Natural killer cell treated with Interleukin-12 subunit alpha and Interleukin-12 subunit beta and Interleukin-15 and Interleukin-18, amount 100 ng/mL, for 72 hours (primary cell): ENCODE measurements at places on chromosomes 6 and 20. TPM values are rescaled to one million over a fixed set of nuclear protein-coding genes. Genes with fewer than 3 reads are reported as not detected.
A peak's percentile ranks its signal among the peaks of the same experiment; 100 is the strongest.

DNA sequence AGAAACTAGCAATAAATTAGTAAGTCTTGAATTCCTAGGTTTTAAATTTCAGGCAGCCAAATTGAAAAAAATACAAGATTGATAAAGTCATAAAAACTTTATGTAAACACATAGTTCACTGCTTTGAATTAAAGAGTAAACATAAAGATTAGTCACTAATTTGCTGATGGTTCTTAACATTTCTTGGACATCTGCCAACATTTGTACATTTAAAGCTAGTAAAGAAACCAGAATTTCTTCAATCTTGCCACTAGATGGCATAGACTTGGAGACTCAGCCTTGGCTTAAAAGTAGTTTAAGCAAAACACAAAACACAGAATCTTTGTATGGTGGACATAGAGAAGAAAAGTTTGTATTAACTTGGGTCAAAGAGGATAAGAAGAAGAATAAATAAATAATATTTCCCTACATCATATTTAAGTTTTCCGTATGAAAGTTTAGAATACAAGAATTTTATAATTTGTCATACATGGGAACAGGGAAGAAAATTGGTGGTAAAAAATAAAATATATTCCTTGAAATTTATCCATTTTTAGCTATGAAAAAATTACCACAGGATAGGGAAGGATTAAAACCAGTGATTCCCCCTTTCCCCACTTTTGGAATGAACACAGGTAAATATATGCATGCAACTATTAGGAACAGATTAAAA lies 41.7 kb upstream of the FAM135A start:
- no peak overlapping the region for H3K4me3 ChIP-seq
- H3K36me3 ChIP-seq, result no peaks in the 10 kb centered on the region
- peaks cover 42% of the 10 kb centered on the region for H3K27me3 ChIP-seq
- H3K27ac ChIP-seq, result no peak overlapping the region
- no peak for DNase-seq

- peaks cover 9% of the 10 kb centered on the region for H3K36me3 ChIP-seq
- DNase-seq, result no peak
- peak overlapping the region; percentile 63 for H3K27ac ChIP-seq
Measured at GRCh38 chr6:14107000-14107399, 10.6 kb upstream of the CD83 start.

GRCh38 chr6:26360451-26361416 lies 4.3 kb upstream of the BTN3A2 start:
- no peak for DNase-seq
- peak overlapping the region; percentile 9 for H3K27ac ChIP-seq
- no peaks in the 10 kb centered on the region for H3K27me3 ChIP-seq
- H3K36me3 ChIP-seq, result no peaks in the 10 kb centered on the region

GRCh38 chr20:18728870-18729224 lies 84.7 kb upstream of the SCP2D1 start:
- no peak for DNase-seq
- H3K4me1 ChIP-seq, result peaks cover 17% of the 10 kb centered on the region
- H3K27ac ChIP-seq, result no peak overlapping the region

GRCh38 chr6:95998133-95998532 lies 17.6 kb upstream of the FUT9 start:
- H3K27ac ChIP-seq, result no peak overlapping the region
- peaks cover 6% of the 10 kb centered on the region for H3K36me3 ChIP-seq
- H3K4me1 ChIP-seq, result no peaks in the 10 kb centered on the region

GRCh38 chr6:72246926-72247325 lies 360.6 kb downstream of the RIMS1 start:
- no peaks in the 10 kb centered on the region for H3K4me1 ChIP-seq
- H3K27me3 ChIP-seq, result no peaks in the 10 kb centered on the region
- no peaks in the 10 kb centered on the region for H3K36me3 ChIP-seq
- DNase-seq, result no peak
- no peak overlapping the region for H3K27ac ChIP-seq

DNA sequence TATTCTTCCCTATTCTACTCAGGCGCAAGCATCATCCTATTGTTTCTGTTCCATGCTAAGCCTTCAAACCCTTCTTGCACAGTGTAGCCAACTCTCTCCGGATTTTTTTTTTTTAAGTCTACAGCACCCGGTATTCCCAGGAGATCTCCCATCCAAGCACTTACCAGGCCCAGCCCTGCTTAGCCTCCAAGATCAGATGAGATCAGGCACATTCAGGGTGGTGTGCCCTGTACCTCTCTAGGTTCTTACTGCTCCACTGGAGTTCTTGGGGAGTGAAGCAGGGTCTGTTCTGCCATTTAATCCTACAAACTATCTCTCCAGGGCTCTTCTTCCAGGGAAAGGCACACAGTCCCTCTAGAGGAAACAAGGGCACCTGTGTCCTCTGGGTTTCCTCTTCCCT lies 14.9 kb upstream of the NUP153 start:
- H3K4me1 ChIP-seq, result no peaks in the 10 kb centered on the region
- DNase-seq, result no peak
- H3K27me3 ChIP-seq, result no peaks in the 10 kb centered on the region
- H3K27ac ChIP-seq, result no peak overlapping the region
- no peak overlapping the region for H3K4me3 ChIP-seq
- H3K36me3 ChIP-seq, result no peaks in the 10 kb centered on the region

DNA sequence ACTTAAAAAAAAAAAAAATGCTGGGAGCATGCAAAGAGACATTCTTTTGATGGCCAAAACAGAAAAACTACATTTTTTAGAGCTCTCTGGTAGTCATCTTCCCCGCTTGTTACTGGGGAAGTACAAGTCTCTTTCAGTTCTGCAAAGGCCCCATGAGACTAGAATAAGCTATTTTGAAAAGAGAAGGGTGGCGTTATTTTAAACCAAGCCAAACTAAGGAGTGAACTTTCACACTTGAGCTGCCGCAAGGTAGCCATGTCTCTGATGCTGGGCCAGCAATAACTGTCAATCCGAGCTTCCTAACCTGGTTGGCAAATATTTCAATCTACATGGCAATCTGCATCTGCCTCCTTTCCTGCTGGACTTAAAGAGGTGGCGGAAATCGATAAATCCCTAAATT lies 96.7 kb downstream of the L3MBTL3 start:
- H3K36me3 ChIP-seq, result peaks cover 17% of the 10 kb centered on the region
- no peak overlapping the region for H3K27ac ChIP-seq
- DNase-seq, result no peak
- no peak overlapping the region for H3K4me3 ChIP-seq

GRCh38 chr6:166318649-166319600 lies 10.7 kb upstream of the PRR18 start:
- peaks cover 6% of the 10 kb centered on the region for H3K36me3 ChIP-seq
- DNase-seq, result no peak
- no peak overlapping the region for H3K4me3 ChIP-seq
- peaks cover 13% of the 10 kb centered on the region for H3K4me1 ChIP-seq

- DNase-seq, result no peak
- H3K4me1 ChIP-seq, result peaks cover 3% of the 10 kb centered on the region
- H3K36me3 ChIP-seq, result no peaks in the 10 kb centered on the region
- H3K4me3 ChIP-seq, result no peak overlapping the region
Measured at GRCh38 chr6:44594481-44594880, 207.0 kb downstream of the CDC5L start.

DNA sequence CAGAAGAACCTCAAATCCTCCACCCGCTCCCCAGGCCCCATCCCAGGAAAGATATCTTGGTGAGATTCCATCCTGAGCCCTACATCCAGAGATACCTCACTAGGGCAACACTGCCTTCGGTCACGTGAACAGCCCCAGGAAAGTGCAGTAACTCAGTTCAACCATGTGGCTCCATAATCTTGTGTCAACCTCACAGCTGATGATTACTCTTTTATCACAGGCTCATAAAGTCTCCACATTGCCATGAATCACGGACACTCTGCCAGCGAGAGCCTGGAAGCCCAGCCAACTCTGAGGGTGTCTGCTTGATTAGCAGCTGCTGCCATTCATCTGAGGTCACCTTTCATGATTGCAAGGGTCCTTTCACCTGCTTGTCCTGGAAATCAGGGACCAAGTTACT lies 175.8 kb upstream of the LRFN2 start:
- H3K4me1 ChIP-seq, result no peaks in the 10 kb centered on the region
- no peaks in the 10 kb centered on the region for H3K36me3 ChIP-seq
- peaks cover 19% of the 10 kb centered on the region for H3K27me3 ChIP-seq
- no peak overlapping the region for H3K27ac ChIP-seq

- H3K4me3 ChIP-seq, result no peak overlapping the region
- peaks cover 8% of the 10 kb centered on the region for H3K4me1 ChIP-seq
- peaks cover 26% of the 10 kb centered on the region for H3K27me3 ChIP-seq
Measured at GRCh38 chr20:25064561-25065071, 6.7 kb upstream of the ACSS1 start.

GRCh38 chr6:36827261-36828079 lies 11.8 kb downstream of the CPNE5 start:
- peaks cover 10% of the 10 kb centered on the region for H3K4me1 ChIP-seq
- no peaks in the 10 kb centered on the region for H3K36me3 ChIP-seq
- H3K27me3 ChIP-seq, result peaks cover 8% of the 10 kb centered on the region
- peak overlapping the region; percentile 38 for H3K27ac ChIP-seq

DNA sequence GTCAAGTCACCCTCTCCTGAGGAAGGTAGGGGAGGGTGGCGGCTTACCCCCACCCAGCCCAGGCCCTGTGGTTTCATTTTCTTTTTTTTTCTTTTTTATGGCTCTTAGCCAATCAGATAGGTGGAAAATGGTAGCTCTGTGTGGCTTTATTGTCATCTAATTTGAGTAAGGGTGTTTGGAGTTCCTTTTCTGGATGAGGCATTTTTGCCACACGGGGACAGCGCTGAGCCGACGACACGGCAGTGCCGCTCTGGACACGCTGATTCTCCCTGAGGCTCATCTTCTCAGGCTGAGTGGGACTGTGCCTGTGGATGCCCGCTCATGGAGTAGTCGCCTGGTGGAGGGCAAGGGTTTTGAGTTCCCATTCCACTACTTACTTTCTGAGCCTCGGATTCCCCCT lies 37.6 kb upstream of the ANGPT4 start:
- H3K4me3 ChIP-seq, result no peak overlapping the region
- peaks cover 35% of the 10 kb centered on the region for H3K27me3 ChIP-seq
- H3K27ac ChIP-seq, result no peak overlapping the region
- no peaks in the 10 kb centered on the region for H3K4me1 ChIP-seq
- no peaks in the 10 kb centered on the region for H3K36me3 ChIP-seq

- peaks cover 27% of the 10 kb centered on the region for H3K36me3 ChIP-seq
- H3K27me3 ChIP-seq, result no peaks in the 10 kb centered on the region
- peaks cover 24% of the 10 kb centered on the region for H3K4me1 ChIP-seq
Measured at GRCh38 chr6:106529438-106529837, 99.9 kb downstream of the RTN4IP1 start.

GRCh38 chr6:56520218-56520617 lies 122.5 kb downstream of the DST start:
- no peaks in the 10 kb centered on the region for H3K27me3 ChIP-seq
- no peaks in the 10 kb centered on the region for H3K4me1 ChIP-seq
- no peaks in the 10 kb centered on the region for H3K36me3 ChIP-seq
- no peak for DNase-seq
- H3K4me3 ChIP-seq, result no peak overlapping the region

DNA sequence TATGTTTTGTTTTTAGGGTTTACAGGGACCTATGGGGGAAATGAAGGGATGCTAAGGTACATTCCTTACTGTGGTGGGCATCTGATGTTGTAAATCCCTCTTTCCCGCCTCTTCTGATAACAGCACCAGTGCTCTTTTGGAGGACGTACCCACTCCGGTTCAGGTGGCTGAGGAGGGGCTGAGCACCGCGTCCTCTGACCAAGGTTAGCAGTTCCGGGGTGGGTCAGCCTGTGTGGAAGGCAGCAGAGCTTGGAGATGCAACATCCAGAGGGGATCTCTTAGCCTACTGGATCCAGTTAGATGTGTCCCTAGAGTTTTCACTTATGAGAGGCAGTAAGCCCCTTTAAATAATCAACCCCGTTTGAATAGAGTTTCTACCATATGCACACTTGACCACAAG lies 135.3 kb upstream of the KCNG1 start:
- no peak for DNase-seq
- no peaks in the 10 kb centered on the region for H3K36me3 ChIP-seq
- no peaks in the 10 kb centered on the region for H3K4me1 ChIP-seq
- H3K4me3 ChIP-seq, result no peak overlapping the region
- H3K27ac ChIP-seq, result no peak overlapping the region

DNA sequence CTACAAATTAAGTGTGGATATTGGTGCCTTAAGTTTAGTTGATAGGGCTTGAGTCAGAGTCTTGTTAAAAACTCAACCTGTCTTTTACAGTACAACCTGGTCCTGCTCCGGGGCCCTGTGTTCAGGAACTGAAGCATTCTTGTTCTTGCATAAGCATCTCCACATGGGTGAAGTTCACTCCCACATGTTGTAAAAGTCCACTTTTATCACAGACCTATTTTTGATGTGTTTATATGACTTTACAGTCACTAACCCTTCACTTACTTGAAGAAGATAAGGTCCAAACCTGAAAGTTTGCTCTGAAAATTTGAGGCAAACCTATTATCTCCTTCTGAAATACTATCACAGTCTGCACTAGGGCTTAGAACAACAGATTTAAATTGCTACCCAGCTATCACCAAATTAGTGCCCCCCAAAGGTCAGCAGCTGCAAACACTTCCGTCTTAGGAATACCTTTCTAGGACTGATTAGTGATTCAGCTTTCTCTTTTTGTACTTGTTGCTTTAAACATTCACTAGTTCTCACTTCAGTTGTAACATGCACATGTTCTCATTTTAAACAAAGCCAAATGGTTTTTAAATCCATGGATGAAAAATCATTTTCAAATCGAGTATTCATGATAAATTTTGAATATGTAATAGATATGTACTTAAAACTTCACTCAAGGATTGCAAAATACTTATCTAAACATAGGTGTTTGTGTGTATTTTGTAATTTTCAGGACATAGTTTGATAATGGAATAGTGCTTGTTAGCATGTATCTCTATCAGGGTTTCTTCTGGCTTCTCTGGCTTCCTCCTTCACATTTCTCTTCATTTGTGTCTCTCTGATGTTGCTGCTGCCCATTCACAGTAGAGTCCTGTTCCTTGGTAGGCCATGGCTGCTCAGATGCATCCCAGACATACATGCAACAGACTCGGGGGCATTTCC lies 469.8 kb upstream of the SOX4 start:
- no peaks in the 10 kb centered on the region for H3K27me3 ChIP-seq
- H3K4me3 ChIP-seq, result no peak overlapping the region
- H3K36me3 ChIP-seq, result no peaks in the 10 kb centered on the region
- H3K4me1 ChIP-seq, result no peaks in the 10 kb centered on the region

DNA sequence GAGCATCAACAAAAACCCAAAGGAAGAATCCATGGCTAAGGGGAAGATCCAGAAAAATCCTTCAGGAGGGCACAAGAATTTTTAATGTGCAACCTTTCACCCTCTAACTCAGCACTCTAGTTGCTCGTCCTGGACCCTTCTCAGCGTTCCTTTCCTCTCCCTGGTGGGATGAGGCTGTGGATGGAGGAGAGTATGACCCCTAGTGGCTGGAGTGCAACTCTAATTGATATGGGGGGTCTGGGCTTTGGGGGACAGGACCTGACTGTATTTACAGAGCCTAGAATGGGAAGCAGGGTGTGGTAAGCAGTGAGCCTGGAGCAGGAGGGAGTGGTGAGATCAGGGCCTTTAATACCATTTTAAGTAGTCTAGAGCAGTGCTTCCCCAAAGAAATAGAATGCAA lies 83.9 kb upstream of the CEP85L start:
- H3K4me3 ChIP-seq, result no peak overlapping the region
- H3K4me1 ChIP-seq, result peaks cover 3% of the 10 kb centered on the region
- H3K36me3 ChIP-seq, result no peaks in the 10 kb centered on the region
- H3K27ac ChIP-seq, result no peak overlapping the region
- no peaks in the 10 kb centered on the region for H3K27me3 ChIP-seq

The BIRC7 gene
- not detected for total RNA-seq

The THBS2 gene
- not detected for total RNA-seq

The PPP1R16B gene
- total RNA-seq, result 119 TPM

The IL17F gene
- 56.3 TPM for total RNA-seq

The PRRT1 gene
- 0.17 TPM for total RNA-seq

The CRISP3 gene
- not detected for total RNA-seq

The TRAPPC3L gene
- not detected for total RNA-seq
